ENCODE measurements at places on chromosomes 3 and 15. TPM values are rescaled to one million over a fixed set of nuclear protein-coding genes. Genes with fewer than 3 reads are reported as not detected.

DNA sequence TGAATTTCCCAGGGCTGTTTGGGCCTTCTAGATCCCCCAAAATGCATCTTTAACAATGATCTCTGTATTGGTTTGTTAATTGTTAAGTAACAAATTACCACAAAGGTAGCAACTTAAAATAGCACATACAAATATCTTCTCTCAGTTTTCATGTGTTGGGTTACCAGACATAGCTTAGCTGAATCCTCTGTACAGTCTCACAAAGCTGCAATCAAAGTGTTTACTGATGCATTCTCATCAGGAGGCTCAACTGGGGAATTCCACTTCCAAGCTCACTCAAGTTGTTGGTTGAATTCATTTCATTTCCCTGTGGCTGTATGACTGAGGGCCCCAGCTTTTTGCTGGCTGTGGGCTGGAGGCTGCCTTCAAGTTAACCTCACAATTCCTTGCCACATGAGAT is 297.6 kb downstream of the RPLP1 start:
- H3K36me3 ChIP-seq, result no peaks in the 10 kb centered on the region
- H3K27me3 ChIP-seq, result no peaks in the 10 kb centered on the region
- H3K4me1 ChIP-seq, result no peaks in the 10 kb centered on the region
- H3K27ac ChIP-seq, result no peak overlapping the region
- DNase-seq, result no peak

Gene EIF4A2
- 1,128 TPM for total RNA-seq

- H3K27ac ChIP-seq, result no peak overlapping the region
- H3K36me3 ChIP-seq, result peaks cover 6% of the 10 kb centered on the region
- H3K27me3 ChIP-seq, result no peaks in the 10 kb centered on the region
- no peak overlapping the region for H3K4me3 ChIP-seq
- no peaks in the 10 kb centered on the region for H3K4me1 ChIP-seq
These were observed 74.8 kb downstream of the DHX30 start for GRCh38 chr3:47877719-47878118.

DNA sequence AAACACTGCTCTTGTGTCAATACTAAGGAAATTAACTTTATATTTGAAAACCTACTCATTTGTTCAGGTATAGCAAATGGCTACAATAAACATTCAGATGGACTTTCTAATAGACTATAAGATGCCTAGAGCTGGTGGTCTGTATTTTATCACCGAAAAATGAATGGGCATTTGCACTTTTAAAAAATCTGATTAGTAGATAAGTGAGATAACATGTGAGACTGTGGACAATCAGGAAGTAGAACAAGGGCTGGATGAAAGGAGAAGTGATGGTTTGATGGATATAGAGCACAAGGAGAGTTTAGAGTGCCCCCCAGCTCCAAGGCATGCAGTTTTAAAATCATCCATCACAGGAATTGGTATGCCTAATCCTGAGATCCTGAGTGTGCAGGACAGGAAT is 308.4 kb upstream of the RARB start:
- DNase-seq, result no peak
- H3K36me3 ChIP-seq, result no peaks in the 10 kb centered on the region
- H3K27me3 ChIP-seq, result no peaks in the 10 kb centered on the region
- no peak overlapping the region for H3K4me3 ChIP-seq

GRCh38 chr3:157618075-157618760 is 115.0 kb upstream of the VEPH1 start:
- no peak overlapping the region for H3K27ac ChIP-seq
- H3K4me3 ChIP-seq, result no peak overlapping the region
- DNase-seq, result peak; percentile 83
- no peaks in the 10 kb centered on the region for H3K27me3 ChIP-seq
- no peaks in the 10 kb centered on the region for H3K4me1 ChIP-seq

Gene FBN1
- 260 TPM for total RNA-seq

- H3K27me3 ChIP-seq, result peaks cover 3% of the 10 kb centered on the region
- no peak overlapping the region for H3K4me3 ChIP-seq
- no peaks in the 10 kb centered on the region for H3K4me1 ChIP-seq
These were observed 33.7 kb downstream of the CRYGS start for GRCh38 chr3:186510374-186511079.

GRCh38 chr3:172296975-172297332 is 151.3 kb downstream of the GHSR start:
- H3K27ac ChIP-seq, result no peak overlapping the region
- no peak for DNase-seq
- no peaks in the 10 kb centered on the region for H3K36me3 ChIP-seq
- H3K4me3 ChIP-seq, result no peak overlapping the region

Gene CD86
- total RNA-seq, result not detected

- H3K4me3 ChIP-seq, result no peak overlapping the region
- H3K4me1 ChIP-seq, result no peaks in the 10 kb centered on the region
- no peaks in the 10 kb centered on the region for H3K36me3 ChIP-seq
- H3K27me3 ChIP-seq, result no peaks in the 10 kb centered on the region
These were observed 357.7 kb downstream of the CLSTN2 start for GRCh38 chr3:140292684-140293083.

GRCh38 chr3:8094415-8094814 is 407.2 kb upstream of the LMCD1 start:
- DNase-seq, result no peak
- no peaks in the 10 kb centered on the region for H3K36me3 ChIP-seq
- H3K4me1 ChIP-seq, result no peaks in the 10 kb centered on the region
- no peak overlapping the region for H3K4me3 ChIP-seq
- no peak overlapping the region for H3K27ac ChIP-seq

GRCh38 chr3:172973799-172974198 is 167.2 kb downstream of the SPATA16 start:
- H3K27ac ChIP-seq, result no peak overlapping the region
- no peaks in the 10 kb centered on the region for H3K27me3 ChIP-seq
- no peaks in the 10 kb centered on the region for H3K4me1 ChIP-seq
- H3K36me3 ChIP-seq, result no peaks in the 10 kb centered on the region
- no peak overlapping the region for H3K4me3 ChIP-seq

- H3K27me3 ChIP-seq, result no peaks in the 10 kb centered on the region
- no peak for DNase-seq
- no peaks in the 10 kb centered on the region for H3K4me1 ChIP-seq
These were observed 350.5 kb downstream of the EPHB1 start for GRCh38 chr3:135145581-135145980.

Gene STRA6
- 0.17 TPM for total RNA-seq

GRCh38 chr3:195099951-195100785 is 170.8 kb downstream of the XXYLT1 start:
- H3K4me1 ChIP-seq, result peaks cover 7% of the 10 kb centered on the region
- DNase-seq, result no peak
- H3K27ac ChIP-seq, result no peak overlapping the region
- H3K36me3 ChIP-seq, result no peaks in the 10 kb centered on the region
- no peaks in the 10 kb centered on the region for H3K27me3 ChIP-seq

- no peak for DNase-seq
- H3K27ac ChIP-seq, result no peak overlapping the region
- H3K4me1 ChIP-seq, result no peaks in the 10 kb centered on the region
- no peaks in the 10 kb centered on the region for H3K27me3 ChIP-seq
These were observed 74.7 kb upstream of the ACKR4 start for GRCh38 chr3:132522353-132522752.

Measured in fibroblast of lung (primary cell).